ENCODE measurements at places on chromosomes 13 and 19.

GRCh38 chr13:75325711-75326110 lies 156.3 kb downstream of the TBC1D4 start:
- no peak for DNase-seq

GRCh38 chr19:49455773-49456172 lies 2.7 kb downstream of the ALDH16A1 start:
- no peak for DNase-seq

DNA sequence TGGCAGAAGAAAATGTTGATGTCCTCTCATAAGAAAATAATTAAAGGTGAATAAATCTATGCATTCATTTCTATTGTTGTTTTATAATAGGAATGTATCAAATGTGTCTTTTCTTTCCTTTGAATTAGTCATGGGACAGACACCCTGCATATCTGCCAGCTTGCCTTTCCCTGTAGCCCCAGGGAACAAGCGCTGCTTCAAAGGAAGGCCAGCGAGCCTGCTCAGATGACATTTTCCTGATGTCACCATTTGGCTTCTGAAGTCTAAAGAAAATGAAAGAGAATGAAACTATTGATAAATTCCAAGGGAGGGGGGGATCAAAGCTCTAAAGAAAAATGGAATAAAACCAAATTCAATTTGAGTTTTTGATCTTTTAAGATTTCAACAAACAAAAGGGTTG lies 574.8 kb downstream of the IRS2 start:
- DNase-seq, result no peak

- no peak for DNase-seq
Observed at GRCh38 chr19:19464339-19465098, 50.8 kb downstream of the TSSK6 start.

DNA sequence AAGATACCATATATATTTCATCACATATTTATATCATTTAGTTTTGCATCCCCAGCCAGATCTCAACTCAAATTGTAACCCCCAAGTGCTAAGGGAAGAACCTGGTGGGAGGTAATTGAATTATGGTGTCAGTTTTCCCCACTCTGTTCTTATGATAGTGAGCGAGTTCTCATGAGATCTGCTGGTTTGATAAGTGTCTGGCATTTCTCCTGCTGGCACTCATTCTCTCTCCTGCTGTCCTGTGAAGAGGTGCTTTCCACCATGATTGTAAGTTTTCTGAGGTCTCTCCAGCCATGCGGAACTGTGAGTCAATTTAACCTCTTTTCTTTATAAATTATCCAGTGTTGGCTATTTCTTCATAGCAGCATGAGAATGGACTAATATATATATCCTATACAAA lies 462.5 kb upstream of the SLITRK5 start:
- no peak for DNase-seq

GRCh38 chr19:3942790-3943409 lies 10.0 kb downstream of the NMRK2 start:
- DNase-seq, result no peak

DNA sequence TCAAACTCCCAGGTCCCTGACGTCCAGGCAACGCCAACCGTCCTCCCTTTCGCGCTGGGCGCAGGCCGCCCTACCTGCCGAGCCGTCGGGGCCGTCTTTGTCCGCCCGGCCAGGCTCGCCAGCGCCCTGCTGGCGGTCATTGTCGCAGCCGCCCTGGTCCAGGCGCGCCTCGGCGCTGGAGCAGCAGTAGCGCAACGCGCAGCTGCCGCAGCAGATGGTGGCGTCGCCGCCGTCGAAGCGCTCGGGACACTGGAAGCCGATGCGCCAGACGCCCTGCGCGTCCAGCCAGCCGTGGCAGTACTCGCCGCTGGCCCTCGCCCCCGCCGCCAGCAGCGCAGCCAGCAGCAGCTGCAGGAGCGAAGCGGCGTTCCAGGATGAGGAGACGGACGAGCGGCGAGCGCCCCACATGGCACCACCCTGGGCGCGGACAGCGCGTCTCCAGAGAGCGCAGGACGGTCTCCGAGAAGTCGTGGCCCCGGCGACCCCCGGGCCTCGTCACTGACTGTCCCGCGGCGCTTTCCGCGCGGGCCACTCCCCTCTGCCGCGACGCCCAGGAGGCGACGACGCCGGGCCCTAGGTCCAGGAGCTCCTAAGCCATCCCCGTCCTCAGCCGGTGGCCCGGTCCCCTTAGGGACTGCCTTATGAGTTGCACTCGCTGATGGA lies 1.1 kb downstream of the SHISA2 start:
- no peak for DNase-seq

GRCh38 chr19:29923653-29924052 lies 18.4 kb upstream of the URI1 start:
- no peak for DNase-seq

- DNase-seq, result no peak
Observed at GRCh38 chr19:49872245-49873128, 4.7 kb downstream of the AKT1S1 start.

DNA sequence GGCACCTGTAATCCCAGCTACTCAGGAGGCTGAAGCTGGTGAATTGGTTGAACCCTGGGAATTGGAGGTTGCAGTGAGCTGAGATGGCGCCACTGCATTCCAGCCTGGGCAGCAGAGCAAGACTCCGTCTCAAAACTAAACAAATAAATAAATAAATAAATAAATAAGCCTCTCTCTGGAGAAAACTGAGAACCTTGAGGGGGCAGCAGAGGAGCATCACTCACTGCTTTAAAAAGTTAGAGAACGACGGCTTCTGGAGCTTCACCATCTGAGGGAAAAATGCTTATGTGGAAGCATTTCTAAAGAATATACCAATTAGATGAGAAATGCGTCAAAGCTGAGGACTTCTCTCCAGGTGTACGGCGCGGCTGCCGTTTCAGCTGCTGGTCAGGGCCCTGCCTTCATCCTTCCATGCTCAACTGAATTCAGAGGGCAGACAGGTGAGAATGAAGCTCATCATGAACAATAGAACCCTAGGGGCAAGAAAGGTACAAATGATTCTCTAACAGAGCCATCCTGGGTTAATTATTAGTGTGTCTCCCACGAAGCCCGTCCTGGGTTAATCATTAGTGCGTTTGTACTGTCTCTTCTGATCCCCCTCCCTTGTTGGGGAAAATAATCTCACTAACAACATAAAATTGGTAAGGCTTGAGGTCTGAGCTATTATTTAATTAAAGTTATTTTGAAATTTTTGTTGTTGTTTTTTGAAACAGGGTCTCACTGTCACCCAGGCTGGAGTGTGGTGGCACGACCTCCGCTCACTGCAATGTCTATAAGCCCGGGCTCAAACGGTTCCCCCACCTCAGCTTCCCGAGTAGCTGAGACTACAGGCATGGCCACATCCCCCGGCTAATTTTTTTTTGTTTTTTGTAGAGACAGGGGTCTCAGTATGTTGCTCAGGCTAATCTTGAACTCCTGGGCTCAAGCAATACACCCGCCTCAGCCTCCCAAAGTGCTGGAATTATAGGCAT lies 80.1 kb downstream of the IPO5 start:
- no peak for DNase-seq

DNA sequence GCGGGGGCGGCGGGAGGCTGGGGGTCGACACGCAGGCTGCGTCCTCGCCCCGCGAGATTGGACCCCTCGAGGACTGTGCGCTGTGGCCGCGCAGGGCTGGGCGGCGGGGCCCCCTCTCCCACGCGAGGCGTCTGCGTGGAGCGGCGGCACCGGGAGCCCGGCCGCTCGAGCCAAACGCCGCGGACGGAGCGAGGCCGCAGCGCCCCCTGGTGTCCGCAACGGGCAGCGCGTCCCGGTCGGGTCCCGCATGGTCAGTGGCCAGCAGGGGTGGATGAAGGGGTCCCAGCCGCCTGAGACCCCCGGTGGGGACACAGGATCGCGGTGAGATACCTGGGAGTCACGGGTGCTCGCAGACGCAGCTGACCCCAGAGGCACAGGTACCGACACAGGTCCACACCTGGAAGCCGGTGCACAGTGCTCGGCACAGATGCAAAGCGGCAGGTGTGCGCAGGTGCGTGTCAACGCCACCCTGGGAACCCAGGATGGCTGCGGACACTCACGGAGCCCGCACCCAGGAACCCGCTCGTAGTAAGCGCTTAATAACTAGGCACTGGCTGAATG lies 2.1 kb upstream of the CIRBP start:
- no peak for DNase-seq

DNA sequence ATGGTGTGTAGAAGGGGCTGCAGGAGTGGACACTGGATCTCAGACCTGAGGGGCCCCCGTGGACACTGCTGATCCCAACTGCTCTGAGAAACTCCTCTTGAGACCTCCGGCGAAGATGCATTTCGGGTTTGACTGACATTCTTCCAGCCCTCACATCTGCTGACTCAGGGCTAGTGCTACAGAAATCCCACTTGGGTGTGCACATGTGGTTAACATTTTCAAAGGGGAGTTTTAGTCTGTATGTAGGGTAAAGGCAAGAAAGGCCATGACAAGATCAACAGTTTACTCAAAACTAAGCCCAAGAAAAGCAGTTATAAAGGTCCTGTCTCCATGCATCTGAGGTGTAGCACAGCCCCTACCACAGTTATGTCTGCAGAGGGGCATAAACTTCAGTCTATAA lies 31.2 kb downstream of the DLEU7 start:
- no peak for DNase-seq

DNA sequence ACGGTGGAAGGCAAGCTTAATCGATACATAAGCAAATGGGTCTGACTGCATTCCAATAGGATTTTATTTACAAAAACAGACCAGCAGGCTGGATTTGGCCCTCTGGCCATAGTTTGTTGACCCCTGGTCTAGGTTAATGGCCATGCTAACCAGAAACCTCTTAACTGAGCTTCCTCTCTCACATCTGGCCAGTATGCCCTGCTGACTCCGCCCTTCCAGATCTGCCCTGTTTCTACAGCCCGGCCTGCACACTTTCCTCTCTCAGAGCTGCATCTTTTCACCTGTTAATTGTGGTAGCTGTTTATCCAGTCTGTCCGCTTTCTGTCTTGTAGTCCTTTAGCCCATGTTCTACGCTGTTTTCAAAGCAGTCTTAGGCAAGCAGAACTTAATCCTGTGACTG lies 25.6 kb downstream of the EDNRB start:
- DNase-seq, result no peak

DNA sequence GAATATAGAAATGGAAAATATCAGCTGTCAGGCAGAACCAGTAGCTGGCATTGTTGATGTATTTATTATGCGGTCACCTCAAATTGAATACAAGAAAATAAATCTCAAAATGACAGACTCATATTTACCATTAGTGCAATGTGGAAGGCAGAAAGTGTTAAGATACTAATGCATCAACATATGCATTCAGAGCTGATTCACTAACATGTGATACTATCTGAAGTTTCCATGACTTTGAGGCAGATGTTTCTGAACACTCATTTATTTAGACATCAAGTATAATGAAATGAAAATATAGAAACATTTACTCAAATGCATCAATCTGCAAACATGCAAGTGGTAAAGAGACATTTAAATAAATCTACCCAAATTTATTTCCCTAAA lies 474.2 kb upstream of the SLC10A2 start:
- no peak for DNase-seq

GRCh38 chr13:73571376-73571775 lies 512.6 kb downstream of the KLF5 start:
- no peak for DNase-seq

DNA sequence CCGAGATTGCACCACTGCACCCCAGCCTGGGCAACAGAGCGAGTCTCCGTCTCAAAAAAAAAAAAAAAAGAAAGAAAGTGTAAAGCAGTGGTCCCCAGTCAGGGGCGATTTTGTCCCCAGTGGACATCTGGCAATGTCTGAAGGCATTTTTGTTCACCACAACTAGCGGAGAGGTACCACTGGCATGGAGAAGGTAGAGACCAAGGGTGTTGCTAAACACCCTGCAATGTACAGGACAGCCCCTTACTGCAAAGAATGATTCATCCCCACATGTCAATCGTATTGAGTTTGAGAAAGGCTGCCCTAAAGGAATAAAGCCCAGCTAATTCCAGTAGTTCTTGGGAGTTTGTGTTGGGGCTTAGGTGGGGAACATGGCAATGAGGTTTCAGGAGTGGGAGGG lies 38.7 kb downstream of the CYP4F2 start:
- DNase-seq, result no peak

GRCh38 chr19:2524840-2525723 lies 49.2 kb downstream of the GADD45B start:
- DNase-seq, result no peak

DNA sequence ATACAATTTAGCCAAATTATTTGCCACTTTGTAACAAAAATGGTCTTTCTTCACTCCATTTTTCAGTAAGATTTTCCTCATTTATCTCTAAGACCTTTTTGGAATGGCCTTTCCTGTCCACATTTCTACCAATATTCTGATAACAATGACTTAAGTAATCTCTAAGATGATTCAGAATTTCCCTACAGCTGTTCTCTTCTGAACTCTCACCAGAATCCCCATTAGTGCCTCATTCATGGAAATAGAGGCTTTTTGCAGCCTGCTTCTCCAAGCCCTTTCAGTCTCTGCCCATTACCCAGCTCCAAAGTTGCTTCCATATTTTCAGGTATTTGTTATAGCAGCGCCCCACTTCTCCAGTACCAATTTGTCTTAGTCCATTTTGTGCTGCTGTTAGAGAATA lies 867.0 kb downstream of the GPC5 start:
- no peak for DNase-seq

DNA sequence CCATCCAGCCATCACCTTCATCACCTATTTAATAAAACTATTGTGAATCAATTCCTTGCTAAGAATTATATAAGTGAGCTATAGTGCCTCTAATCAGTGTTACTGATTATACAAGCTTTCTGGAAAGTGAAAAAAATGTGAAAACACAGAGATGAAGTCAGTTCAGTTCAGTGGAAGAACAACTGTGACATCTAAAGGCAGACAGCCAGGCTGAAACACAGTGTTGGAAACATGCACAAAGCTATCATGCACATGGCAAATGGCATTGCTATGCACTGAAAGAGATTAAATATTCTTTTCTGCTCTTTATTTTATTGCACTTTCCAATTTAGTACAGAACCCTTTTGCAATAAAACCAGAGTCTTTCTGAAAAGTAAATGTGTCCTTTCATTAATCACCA lies 294.0 kb downstream of the RBM26 start:
- no peak for DNase-seq

DNA sequence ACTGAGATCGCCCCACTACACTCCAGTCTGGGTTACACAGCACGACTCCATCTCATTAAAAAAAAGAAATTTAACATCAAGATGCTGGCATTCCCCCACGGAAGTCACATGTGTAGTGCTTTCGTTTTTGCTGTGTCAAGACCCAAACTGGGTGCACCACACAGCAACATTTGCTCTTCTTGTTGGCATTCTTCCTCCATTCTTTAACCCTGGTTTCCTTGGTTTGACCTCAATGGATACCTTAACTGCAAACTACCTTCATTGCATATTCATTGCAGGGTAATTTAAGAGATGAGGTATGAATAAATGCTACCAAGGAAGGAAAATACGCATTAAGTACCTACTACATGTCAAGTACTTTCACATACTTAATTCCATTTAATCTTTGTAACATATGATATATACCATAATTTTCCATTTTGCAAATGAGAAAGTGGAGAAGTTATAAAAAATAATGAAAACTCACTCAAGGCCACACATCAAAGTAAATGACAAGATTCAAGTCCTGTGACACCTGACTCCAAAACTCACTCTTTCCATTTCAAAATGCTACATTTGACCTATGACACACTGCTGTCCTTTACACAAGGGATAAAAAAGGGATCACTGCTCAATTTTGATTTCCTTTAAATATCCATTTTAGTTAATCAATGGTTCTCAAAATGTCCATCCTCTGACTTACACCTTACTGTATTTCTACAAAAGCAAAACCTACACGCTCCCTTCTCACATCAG lies 59.2 kb downstream of the STK24 start:
- DNase-seq, result no peak

- DNase-seq, result no peak
Observed at GRCh38 chr13:76950101-76950500, 1.8 kb downstream of the ACOD1 start.

Data from GF-D8 (cell line).